Activated naive CD8-positive, alpha-beta T cell treated with anti-CD3 and anti-CD28 coated beads, Interleukin-2, amount 10 ng/mL, durations not matched to agents 7 days and 5 days (primary cell): ENCODE measurements at places on chromosomes 4 and X. TPM values are rescaled to one million over a fixed set of nuclear protein-coding genes. Genes with fewer than 3 reads are reported as not detected.

DNA sequence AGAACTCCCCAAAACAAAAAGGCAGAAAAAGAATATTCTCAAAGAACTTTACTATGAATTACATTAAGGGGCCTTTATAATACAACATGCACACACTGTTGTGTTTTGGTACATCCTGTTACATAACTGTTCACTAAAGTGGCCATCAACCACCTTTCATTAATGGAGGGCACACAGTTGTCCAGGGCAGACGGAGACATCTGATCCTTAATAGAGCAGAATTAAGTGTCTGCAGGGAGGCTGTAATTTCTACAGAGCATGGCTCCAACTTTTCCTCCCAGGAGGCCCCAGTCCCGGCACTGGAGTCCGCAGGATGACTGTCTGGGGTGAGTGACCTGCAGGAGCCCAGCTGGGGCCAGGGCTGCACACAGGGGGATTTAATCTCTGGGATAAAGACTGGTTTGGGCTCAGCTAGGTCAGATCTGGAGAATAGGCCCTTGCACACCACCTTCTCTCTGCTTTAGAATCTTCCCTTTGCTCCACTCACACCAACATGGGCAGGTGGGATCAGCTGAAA is 233.4 kb downstream of the MAML3 start:
- H3K27ac ChIP-seq, result no peak overlapping the region
- no peak for DNase-seq
- H3K27me3 ChIP-seq, result peaks cover 2% of the 10 kb centered on the region
- H3K4me3 ChIP-seq, result no peak overlapping the region
- no peaks in the 10 kb centered on the region for H3K4me1 ChIP-seq
- peaks cover 2% of the 10 kb centered on the region for H3K36me3 ChIP-seq

DNA sequence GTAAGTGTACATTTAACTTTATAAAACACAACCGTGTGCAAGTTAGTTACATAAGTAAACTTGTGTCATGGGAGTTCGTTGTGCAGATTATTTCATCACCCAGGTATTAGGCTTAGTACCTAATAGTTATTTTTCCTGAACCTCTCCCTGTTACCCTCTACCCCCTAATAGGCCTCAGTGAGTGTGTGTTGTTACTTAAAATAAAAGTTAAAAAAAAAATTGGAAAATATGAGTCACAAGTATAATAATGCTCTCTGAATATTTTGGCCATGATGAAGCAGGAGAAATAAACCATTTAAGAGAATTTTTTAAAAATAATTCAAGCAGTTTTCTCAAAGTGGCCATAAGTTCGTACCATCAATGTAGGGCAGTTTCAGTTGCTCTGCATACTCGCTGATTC is 105.1 kb upstream of the GRID2 start:
- no peak for DNase-seq
- no peak overlapping the region for H3K27ac ChIP-seq
- no peaks in the 10 kb centered on the region for H3K4me1 ChIP-seq
- no peaks in the 10 kb centered on the region for H3K27me3 ChIP-seq
- H3K4me3 ChIP-seq, result no peak overlapping the region

DNA sequence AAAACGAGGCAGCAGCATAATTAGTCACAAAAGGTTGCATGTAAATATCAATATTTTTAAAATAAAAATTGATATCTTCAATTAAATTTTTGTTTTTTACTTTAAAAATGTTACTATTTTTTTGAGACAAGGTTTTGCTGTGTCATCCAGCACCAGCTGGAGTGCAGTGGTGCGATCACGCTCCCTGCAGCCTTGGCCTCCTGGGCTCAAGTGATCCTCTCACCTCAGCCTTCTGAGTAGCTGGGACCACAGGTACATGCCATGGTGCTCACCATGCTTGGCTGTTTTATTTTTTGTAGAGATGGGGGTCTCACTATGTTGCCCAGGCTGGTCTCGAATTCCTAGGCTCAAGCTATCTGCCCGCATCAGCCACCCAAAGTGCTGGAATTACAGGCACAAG is 96.8 kb upstream of the FRAS1 start:
- no peak overlapping the region for H3K4me3 ChIP-seq
- no peaks in the 10 kb centered on the region for H3K36me3 ChIP-seq
- no peaks in the 10 kb centered on the region for H3K27me3 ChIP-seq

- DNase-seq, result no peak
- peaks cover 5% of the 10 kb centered on the region for H3K4me1 ChIP-seq
- no peak overlapping the region for H3K27ac ChIP-seq
- H3K36me3 ChIP-seq, result no peaks in the 10 kb centered on the region
- H3K4me3 ChIP-seq, result no peak overlapping the region
- H3K27me3 ChIP-seq, result no peaks in the 10 kb centered on the region
Measured at GRCh38 chr4:166277401-166277800, 404.4 kb downstream of the TLL1 start.

DNA sequence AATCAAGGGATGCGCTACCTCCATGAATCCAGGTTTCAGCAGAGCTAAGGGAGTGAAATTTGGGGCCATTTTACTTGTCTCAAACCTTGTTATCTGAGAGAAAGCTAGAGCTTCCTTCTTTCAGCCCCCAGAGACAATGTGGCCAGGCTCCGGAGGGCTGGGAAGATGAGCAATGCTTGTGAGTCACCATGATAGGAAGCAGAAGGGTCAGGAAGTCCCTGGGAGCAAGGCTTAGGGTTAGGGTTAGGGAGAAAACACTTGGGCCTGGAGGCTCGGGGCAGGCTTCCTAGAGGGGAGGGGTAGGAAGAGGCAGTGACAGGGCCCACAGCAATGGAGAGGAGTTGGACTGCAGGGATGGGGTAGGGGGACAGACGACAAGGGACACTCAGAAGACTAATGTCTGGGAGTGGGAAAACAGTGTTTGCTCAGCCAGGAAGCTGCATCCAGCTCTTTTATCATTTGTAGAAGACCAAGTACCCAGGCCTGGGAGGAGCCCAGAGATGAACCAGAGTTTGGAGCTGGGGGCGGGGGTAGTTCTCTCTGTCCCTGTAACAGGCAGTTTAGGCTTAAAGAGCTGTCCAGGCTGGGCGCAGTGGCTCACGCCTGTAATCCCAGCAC is 16.4 kb upstream of the PORCN start:
- no peak overlapping the region for H3K4me3 ChIP-seq
- no peak overlapping the region for H3K27ac ChIP-seq
- DNase-seq, result no peak

DNA sequence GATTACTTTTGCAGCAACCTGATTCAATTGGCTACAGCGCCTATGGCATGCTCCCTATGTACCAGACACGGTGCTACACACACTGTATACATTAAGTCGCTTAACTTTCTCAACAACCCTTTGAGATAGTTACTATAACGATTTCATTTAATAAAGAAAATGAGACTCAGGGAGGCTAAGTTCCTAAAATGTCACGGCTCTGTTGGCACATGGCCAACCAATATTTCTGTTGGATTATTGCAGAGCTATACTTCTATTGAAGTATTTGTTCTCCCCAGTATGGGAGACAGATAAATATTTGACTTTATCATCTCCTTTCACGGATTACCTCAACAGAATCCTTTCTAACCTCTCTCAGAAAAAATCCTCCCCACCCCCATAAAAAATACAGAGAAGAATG is 25.3 kb downstream of the CLNK start:
- H3K4me1 ChIP-seq, result peaks cover 9% of the 10 kb centered on the region
- H3K4me3 ChIP-seq, result no peak overlapping the region
- H3K36me3 ChIP-seq, result peaks cover 2% of the 10 kb centered on the region
- no peak overlapping the region for H3K27ac ChIP-seq
- no peaks in the 10 kb centered on the region for H3K27me3 ChIP-seq
- no peak for DNase-seq

- H3K27me3 ChIP-seq, result no peaks in the 10 kb centered on the region
- H3K4me1 ChIP-seq, result peaks cover 6% of the 10 kb centered on the region
- peaks cover 33% of the 10 kb centered on the region for H3K36me3 ChIP-seq
- no peak overlapping the region for H3K27ac ChIP-seq
- no peak overlapping the region for H3K4me3 ChIP-seq
Measured at GRCh38 chr4:17630228-17630627, 15.8 kb downstream of the MED28 start.

SHROOM4 gene
- total RNA-seq, result not detected

TMPRSS11D gene
- total RNA-seq, result not detected

GRCh38 chrX:96713303-96713702 is 28.7 kb downstream of the DIAPH2 start:
- H3K27ac ChIP-seq, result no peak overlapping the region
- peaks cover 7% of the 10 kb centered on the region for H3K36me3 ChIP-seq
- no peaks in the 10 kb centered on the region for H3K27me3 ChIP-seq
- DNase-seq, result no peak

- no peak overlapping the region for H3K4me3 ChIP-seq
- H3K4me1 ChIP-seq, result no peaks in the 10 kb centered on the region
- H3K36me3 ChIP-seq, result no peaks in the 10 kb centered on the region
- H3K27me3 ChIP-seq, result peaks cover 27% of the 10 kb centered on the region
- no peak overlapping the region for H3K27ac ChIP-seq
Measured at GRCh38 chr4:176188654-176189053, 6.7 kb downstream of the SPATA4 start.

DNA sequence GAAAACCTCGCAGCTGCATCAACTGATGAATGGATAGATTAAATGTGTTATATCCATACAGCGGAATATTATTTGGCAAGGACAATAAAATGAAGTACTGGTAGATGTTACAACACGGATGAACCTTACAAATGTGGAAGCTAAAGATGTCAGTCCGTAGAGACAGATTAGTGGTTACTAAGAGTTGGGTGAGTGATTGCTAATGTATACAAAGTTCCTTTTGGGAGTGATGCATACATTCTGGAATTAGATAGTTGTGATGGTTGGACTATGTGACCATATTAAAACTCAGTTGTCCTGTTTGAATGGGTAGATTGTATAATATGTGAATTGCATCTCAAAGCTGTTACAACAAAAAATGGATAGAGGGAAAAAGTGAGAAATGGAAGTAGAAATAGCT is 2.8 kb downstream of the FIP1L1 start:
- H3K36me3 ChIP-seq, result peaks cover 13% of the 10 kb centered on the region
- H3K4me3 ChIP-seq, result no peak overlapping the region
- H3K4me1 ChIP-seq, result peaks cover 25% of the 10 kb centered on the region
- no peak overlapping the region for H3K27ac ChIP-seq

SGMS2 gene
- not detected for total RNA-seq

LRCH2 gene
- not detected for total RNA-seq

GRCh38 chrX:139332441-139332840 is 198.1 kb upstream of the F9 start:
- no peaks in the 10 kb centered on the region for H3K27me3 ChIP-seq
- H3K4me1 ChIP-seq, result no peaks in the 10 kb centered on the region
- no peak overlapping the region for H3K27ac ChIP-seq

GRCh38 chr4:145061318-145061920 is 36.6 kb downstream of the ANAPC10 start:
- H3K27me3 ChIP-seq, result no peaks in the 10 kb centered on the region
- no peak for DNase-seq
- no peak overlapping the region for H3K27ac ChIP-seq

ZNF157 gene
- total RNA-seq, result 0.83 TPM

DIPK2B gene
- not detected for total RNA-seq

ALB gene
- not detected for total RNA-seq

SAT1 gene
- total RNA-seq, result 145 TPM

DNA sequence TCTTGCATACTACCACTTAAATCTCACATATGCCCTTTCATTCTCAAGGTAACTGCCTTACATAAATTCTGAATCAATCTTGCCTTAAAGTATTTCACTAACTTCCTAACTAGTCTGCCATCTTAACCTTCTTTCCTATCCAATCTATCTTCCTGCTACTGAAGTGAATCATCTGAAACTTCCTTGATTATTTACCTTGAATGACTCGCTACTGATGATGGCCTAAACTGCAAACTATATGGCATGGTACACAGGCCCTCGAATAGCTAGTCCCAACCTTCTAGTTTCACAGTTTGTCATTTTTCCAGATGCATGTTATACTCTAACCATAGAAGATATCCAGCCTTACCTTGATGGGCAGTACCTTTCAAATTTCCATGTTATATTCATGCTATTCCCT is 19.9 kb downstream of the PHKA1 start:
- no peaks in the 10 kb centered on the region for H3K36me3 ChIP-seq
- no peak overlapping the region for H3K4me3 ChIP-seq
- H3K27ac ChIP-seq, result no peak overlapping the region
- no peaks in the 10 kb centered on the region for H3K27me3 ChIP-seq
- no peak for DNase-seq

MAGEB17 gene
- total RNA-seq, result not detected

GRCh38 chr4:123673971-123674370 is 277.4 kb downstream of the SPRY1 start:
- H3K36me3 ChIP-seq, result peaks cover 4% of the 10 kb centered on the region
- no peak overlapping the region for H3K27ac ChIP-seq
- DNase-seq, result no peak

GRCh38 chrX:129723511-129723910 is 15.3 kb upstream of the XPNPEP2 start:
- H3K27me3 ChIP-seq, result no peaks in the 10 kb centered on the region
- H3K4me3 ChIP-seq, result no peak overlapping the region
- H3K4me1 ChIP-seq, result peaks cover 30% of the 10 kb centered on the region
- no peak overlapping the region for H3K27ac ChIP-seq

GRCh38 chr4:11264841-11265240 is 163.9 kb downstream of the HS3ST1 start:
- no peaks in the 10 kb centered on the region for H3K36me3 ChIP-seq
- no peaks in the 10 kb centered on the region for H3K4me1 ChIP-seq
- H3K27ac ChIP-seq, result no peak overlapping the region
- H3K4me3 ChIP-seq, result no peak overlapping the region
- no peak for DNase-seq
- peaks cover 3% of the 10 kb centered on the region for H3K27me3 ChIP-seq

GRCh38 chrX:145848448-145848847 is 30.8 kb downstream of the SLITRK2 start:
- H3K4me3 ChIP-seq, result no peak overlapping the region
- no peaks in the 10 kb centered on the region for H3K36me3 ChIP-seq
- H3K27ac ChIP-seq, result no peak overlapping the region
- no peak for DNase-seq

PGAM4 gene
- total RNA-seq, result not detected

DNA sequence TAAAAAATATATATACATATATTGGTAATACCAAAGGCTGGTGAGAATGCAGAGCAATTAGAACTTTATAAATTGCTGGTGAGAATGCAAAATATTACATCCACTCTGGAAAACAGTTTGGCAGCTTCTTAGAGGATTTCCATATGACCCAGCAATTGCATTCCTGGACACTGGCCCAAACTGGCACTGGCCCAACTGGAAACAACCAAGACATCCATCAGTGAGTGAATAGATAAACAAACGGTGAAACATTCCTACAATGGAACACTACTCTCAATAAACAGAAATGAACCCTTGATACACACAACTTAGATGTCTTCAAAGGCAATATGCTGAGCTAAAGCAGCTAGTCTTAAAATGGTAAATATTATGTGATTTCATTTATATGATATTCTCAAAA is 524.2 kb downstream of the IQCM start:
- no peak overlapping the region for H3K4me3 ChIP-seq
- no peaks in the 10 kb centered on the region for H3K27me3 ChIP-seq
- no peaks in the 10 kb centered on the region for H3K36me3 ChIP-seq
- no peak for DNase-seq
- no peak overlapping the region for H3K27ac ChIP-seq

DNA sequence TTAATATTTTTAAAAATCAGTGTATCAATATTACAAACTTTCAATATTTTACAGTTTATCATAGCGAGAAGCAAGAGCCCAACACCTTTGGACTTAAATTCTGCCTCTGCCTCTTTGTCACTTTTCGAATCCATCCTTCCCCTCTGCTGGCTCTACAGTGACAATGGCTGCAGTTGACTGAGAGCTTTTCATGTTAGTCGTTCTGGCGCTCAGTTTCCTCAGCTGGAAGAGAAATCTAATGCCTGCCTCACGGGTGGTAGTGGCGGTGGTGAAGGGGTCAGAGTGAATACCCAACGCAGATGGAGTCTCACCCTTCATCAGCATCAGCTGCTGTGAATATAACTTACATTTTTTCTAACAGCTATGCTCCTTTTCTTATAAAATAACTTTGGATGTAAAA is 144.8 kb downstream of the NWD2 start:
- H3K4me1 ChIP-seq, result no peaks in the 10 kb centered on the region
- no peak overlapping the region for H3K27ac ChIP-seq
- peaks cover 8% of the 10 kb centered on the region for H3K27me3 ChIP-seq
- no peaks in the 10 kb centered on the region for H3K36me3 ChIP-seq
- no peak overlapping the region for H3K4me3 ChIP-seq

PTPN13 gene
- total RNA-seq, result 0.06 TPM
